Mesendoderm (in vitro differentiated cells): ENCODE measurements at places on chromosomes 2 and 18.
A peak's percentile ranks its signal among the peaks of the same experiment; 100 is the strongest.

DNA sequence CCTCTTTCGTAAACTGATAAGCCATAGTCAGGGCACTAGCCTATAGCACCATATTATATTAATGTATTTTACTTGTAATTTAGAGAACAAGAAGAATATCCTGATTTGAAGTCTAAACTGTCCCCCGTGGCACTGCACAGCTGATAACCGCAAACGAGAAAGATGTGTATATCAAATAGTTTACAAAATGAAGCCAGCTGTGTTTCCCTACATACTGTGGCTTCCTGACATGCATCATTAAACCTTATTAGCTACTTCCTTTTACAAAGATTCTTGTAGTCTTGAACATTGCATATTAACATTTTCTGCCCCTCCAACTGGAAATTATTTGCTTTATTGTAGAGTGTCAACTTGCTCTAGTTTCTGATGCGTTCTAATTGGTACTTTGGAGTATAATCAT is 153.5 kb upstream of the NFATC1 start:
- no peak for DNase-seq

DNA sequence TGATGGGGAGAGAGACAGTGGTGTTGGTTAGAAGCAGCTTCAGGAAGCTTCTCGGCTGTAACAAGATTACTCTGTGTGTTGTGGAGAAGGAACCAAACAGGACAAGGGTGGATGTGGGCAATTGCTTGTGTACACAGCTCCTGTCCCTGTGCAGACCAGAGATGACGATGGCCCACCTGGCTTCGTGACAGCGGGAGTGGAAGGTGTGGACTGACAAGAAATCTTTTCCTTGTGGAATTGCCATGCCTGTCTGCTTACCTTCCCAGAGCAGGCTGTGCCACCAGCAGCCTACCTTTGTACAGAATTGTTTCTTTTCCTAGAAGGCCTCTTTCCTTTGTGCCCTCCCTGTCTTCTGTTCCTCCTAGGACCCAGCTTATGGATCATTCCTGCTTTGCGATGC is 93.8 kb downstream of the ITGB1BP1 start:
- DNase-seq, result no peak

DNA sequence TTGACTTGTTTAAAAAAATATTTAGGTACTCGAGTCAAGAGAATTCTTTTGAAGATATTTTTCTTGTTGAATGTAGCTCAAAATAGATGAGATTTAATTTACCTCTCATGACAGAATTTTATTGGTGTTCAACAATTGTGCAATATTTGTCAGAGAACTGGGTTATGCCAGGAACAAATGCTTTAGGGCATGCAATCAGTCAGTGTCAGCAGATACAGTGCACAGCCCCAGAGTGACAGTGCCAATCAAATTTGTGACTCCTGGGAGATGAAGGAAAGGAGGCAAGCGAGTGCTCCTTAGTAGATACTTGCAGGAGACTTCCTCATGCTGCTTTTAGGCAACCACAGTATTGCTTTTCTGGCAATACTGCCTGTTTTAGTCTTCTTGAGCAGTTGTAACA is 81.2 kb upstream of the DSEL start:
- DNase-seq, result no peak

GRCh38 chr2:218861645-218862318 is 2.2 kb downstream of the WNT6 start:
- no peak for DNase-seq

DNA sequence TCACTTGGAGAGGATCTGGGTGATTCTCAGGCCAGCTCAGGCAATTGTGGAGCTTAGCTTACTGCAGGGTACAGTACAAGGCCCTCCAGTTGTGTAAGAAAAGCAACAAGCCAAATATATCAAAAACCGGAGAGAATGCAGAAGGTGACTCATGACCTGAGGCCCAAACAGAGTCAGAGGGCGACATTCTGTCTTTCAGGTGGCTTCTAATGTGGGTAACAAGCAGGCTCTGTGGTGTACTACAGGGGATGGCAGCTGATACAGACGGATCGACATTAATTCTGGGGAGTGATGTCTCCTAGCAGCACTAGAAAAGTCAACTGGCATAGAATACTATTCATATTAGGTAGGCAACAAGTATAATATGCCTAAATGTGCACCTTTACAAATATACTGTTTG is 219.5 kb upstream of the SOX11 start:
- DNase-seq, result no peak

- DNase-seq, result no peak
Observed at GRCh38 chr2:130768191-130768855, 13.0 kb downstream of the AMER3 start.

- no peak for DNase-seq
Observed at GRCh38 chr18:8286303-8286702, 322.9 kb upstream of the RAB12 start.

DNA sequence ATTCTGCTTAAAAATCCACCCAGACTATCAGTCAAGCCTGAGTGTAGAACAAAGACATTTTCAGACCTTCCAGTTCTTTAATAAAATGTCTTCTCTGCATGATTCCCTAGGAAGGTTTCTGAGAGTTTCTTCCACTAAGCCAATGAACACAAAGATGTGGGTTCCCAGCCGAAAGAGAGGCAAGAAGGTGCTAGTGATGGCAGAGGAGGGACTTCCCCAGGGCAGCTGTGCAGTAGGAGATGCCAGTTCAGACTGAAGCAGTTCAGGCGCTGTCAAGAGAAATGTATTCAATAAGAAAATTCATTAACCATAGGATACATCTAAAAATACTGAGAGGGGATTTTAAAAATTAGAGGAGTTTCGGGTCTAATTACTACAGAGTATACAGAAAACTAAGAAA is 83.3 kb downstream of the RND3 start:
- DNase-seq, result no peak

DNA sequence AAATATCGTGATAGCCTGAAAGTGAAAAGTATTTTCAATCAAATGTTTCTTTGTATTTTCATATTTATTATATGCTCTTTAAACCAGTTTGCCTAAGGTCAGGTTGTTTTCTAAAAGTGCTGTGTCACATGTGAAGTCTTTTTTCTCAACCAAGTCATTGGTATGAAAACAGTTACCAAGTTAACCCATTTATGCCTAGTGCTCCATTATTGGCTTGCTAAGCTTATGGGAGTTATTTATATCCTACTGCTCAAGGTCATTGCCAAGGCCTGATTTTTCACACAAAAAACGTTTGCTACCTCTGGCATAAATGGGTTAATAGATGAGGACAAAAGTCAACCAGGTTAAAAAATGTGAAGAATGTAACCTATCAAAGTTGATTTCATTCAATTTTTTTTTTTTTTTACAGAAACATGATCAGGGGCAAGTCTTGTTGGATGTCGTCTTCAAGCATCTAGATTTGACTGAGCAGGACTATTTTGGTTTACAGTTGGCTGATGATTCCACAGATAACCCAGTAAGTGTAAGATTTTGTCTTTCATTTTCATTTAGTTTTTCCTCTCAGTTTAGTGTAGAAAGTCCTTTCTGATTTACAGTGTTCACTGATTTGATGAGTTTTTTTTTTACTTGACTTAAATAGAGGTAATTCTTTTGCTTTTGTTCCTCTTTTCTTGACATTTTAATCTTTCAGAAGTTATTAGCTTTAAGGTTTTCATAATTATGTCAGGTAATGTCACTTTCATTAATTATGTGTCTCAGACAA is 102.6 kb downstream of the PTPN4 start:
- DNase-seq, result peak; percentile 3

- no peak for DNase-seq
Observed at GRCh38 chr2:212193056-212193455, 345.5 kb downstream of the ERBB4 start.

DNA sequence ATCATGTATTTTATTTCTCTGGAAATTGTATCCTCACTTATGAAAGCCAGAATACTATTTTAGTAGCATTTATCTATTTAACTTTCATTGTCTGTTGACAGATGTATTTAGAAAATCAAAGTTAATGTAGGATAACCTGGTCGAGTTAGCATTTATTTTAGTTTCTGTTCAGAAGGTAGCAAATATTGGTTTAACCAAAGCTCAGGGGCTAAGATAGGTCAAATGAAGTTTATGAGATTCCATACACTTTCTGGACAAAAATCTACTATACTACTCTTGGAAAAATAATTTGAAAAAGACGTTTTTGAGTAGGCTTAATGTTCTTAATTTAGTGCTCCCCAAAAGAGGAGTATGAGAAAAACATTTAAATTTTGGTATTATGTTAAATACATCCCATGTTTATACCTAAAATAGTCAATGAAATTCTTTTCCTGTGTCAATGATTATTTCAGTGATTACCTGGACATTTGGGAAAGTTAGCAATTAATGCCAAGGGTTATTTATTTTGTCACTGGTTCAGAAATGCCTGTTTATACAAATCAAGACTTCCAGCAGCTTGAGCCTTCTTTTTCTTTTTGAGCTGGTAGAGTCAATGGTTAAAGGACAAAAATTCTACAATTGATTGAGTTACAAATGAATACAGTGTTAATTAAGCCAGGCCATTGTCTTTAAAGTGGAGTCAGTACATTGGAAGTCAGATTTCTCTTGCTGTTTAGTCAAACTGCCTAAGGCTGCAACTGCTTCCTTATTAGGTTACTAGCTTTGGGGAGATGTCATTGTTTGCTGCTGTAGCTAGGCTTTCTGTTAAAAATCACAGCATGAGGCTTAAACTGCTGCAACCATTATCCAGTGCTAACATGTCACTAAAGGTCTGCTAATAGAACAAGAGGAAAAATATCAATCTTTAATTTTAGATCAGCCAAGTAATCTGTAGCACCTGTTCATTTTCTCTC is 182.3 kb downstream of the CAMKMT start:
- DNase-seq, result peak; percentile 97

DNA sequence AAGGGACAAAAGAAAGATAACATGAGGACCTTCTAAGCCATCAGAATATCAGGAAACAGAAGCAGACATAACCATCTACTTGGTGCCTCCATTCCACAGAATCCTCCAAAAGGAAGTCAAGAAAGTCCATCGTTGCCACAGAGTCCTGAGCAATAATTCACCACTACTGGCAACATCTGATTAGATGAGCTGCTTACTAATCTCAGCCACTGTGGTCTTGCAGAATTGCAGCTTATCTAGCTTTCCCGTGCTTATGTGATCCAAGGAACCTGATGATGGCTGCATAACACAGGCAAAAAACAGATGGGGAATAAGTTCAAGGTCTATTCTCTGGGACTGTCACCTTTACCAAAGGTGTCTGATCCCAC is 278.5 kb downstream of the AFF3 start:
- no peak for DNase-seq

GRCh38 chr2:97844311-97844859 is 131.0 kb downstream of the ZAP70 start:
- no peak for DNase-seq

DNA sequence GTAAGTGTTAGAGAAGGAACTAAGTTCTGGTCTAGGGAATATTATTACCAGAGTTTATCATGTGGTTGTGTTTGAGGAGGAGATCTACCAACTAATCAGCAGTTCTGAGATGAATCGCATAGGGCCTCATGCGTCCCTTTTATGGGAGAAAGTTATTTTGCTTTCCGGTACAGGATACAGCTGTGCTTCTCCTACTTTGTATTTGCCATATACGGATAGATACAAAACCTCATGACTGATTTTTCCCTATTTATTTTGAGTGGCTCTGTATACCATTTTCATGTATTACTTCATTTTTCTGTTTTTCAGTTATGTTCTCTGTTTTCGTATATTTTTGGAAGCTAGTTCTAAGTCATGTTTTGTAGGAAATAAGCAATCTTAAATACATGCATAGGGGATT is 66.8 kb downstream of the ACSL3 start:
- DNase-seq, result no peak

DNA sequence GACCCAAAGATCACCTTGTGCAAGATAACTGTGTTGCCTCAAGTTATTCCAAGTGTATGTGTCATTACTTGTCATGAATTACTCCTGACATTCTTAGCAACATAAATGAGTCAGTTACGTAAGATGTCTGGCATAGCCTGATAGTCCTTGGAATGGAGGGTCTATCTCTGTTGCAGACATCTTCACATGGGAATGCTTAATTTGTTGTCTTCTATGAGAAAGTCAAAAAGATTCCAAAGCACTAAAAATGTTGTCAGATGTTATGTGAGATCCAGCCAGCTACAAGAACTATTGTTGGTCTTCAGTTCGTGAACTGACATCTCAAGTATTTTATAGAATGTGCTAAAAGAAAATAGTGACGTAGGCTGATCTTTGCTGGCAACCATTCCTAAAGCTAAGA is 178.2 kb upstream of the RASGRP3 start:
- DNase-seq, result no peak

DNA sequence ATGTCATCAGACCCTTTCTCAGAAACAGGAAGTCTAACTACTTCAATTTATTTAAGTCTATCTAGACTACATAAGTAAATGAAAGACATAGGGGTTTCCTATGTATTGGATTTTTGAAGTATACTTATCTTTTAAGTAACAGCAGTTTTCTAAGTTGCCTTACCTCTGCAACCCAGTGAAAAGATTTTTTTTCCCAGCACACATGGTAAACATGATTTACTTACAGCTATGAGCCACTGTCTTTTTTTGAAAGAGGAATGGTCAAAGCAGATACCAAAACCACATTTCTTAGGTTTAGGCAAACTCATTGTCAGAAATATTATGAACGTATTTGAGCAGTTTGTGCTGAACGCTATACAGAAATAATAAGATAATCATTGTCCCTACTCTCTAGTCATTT is 78.7 kb upstream of the OTX1 start:
- DNase-seq, result no peak

- DNase-seq, result no peak
Observed at GRCh38 chr2:135636982-135637381, 104.7 kb upstream of the UBXN4 start.

DNA sequence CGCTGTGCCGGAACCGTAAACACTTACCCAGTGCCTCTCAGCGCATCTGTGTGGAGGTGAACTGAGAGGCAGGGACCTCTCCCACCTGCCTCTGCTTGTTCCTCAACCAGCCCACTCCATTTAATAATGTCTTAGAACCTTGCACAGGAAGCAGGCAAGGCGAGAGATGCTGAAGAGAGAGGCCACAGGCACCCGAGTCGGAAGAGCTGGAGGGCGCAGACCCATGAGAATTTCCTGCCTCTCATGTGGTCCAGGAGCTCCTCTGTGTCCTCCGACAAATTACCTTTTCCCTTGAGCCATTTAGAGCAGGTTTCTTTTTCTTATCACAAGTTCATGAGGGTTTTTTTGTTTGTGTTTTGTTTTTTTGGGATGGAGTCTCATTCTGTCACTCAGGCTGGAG is 4.9 kb upstream of the RFX8 start:
- no peak for DNase-seq

DNA sequence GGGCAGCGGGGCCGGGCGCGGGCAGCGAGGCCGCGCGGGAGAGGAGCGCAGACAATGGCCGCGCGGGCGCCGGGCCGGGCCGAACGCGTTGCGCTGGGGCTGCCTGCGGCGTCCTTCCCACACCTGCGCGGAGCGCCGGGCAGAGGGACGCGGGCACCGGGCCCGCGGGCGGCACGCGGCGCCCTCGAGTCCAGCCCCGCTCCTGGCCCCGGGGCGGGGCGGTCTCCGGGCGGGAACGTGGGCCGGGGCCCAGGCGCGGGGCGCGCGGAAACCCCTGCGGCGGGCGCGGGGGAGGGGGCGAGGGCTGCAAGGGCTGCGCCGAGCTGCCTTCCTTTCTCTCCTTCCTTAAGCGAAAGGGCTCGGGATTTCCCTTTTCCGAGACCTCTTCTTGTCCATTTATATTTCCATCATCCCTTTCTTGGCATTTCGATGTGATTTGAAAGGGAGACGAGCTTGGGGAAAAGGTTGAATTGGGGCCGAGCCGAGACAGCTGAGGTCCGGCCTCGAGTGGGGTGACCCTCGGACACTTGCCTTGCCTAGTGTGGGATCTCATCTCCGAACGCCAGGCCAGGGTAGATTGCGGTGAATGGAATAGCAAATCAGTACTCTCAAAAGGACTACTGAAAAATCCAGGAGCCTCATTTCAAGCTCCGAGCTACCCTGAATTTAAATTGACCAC is 676 bp downstream of the KLHL23 start:
- peak; percentile 57 for DNase-seq

GRCh38 chr2:180675170-180675569 is 305.2 kb upstream of the UBE2E3 start:
- DNase-seq, result peak; percentile 6
